ENCODE measurements at places on chromosomes 7 and 10.

- DNase-seq = no peak
Observed at GRCh38 chr10:74839708-74840107, 13.3 kb downstream of the KAT6B start.

GRCh38 chr7:133140994-133141595, 59.2 kb upstream of the CHCHD3 start:
- no peak for DNase-seq

DNA sequence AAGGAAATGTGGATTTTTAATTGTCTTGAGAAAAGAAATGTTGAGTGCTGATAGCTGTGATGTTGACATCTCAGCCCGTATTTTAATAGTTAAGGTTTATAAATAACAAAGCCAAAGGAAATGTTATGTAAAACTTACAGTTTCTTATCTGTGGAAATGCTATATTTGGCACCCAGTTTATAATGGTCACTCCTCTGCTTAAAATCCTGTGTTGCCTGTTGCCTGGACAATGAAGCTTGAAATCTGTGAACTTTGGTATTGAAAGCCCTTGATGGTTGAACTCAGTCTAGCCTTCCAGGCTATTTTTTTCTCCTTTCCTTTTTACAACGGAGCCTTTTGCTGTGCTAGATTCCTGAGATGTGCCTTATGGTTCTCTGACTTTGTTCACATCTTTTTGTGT, 46.5 kb downstream of the MCU start:
- no peak for DNase-seq

- DNase-seq = no peak
Observed at GRCh38 chr10:80472234-80473095, 18.4 kb downstream of the TSPAN14 start.

DNA sequence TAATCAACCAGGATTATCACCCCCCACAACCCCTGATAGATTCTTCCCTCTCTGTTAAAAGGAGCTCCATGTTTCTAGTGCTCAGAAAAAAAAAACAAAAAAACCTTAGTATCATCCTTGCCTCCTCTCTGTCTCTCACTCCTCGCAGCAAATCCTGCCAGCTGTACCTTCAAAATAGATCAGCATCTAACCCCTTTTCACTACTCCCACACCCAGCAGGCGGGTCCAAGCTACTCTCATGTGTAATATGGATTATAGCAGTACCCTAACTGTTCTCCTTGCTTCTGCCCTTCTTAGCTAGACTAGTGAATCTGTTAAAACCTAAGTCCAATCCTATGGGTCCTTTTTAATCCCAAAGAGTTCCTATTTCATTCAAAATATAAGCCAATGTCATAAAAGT, 667.4 kb downstream of the MAGI2 start:
- DNase-seq = no peak

DNA sequence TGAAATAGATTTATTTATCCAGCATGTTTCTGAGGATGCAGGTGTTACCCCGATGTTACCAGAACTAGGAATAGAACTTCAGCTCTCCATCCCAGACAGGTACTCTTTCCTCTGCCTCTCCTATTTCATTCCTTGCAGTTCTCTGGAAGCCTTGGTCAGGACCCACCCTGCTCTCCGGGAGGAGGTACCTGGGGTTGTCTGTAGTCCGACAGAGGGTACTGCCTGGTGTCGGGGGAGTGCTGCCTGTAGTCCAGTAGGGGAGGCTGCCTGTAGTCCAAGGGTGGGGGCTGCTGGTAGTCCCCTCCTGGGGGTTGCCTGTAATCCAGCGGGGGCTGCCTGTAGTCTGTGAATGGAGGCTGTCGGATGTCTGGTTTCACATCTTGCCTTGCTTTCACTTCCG, 328.4 kb downstream of the PHTF2 start:
- DNase-seq = no peak

- DNase-seq = no peak
Observed at GRCh38 chr7:144407266-144407931, 3.9 kb upstream of the NOBOX start.

GRCh38 chr7:80699721-80700256, 61.3 kb downstream of the CD36 start:
- no peak for DNase-seq

GRCh38 chr7:70736715-70737460, 395.1 kb upstream of the GALNT17 start:
- DNase-seq = no peak

DNA sequence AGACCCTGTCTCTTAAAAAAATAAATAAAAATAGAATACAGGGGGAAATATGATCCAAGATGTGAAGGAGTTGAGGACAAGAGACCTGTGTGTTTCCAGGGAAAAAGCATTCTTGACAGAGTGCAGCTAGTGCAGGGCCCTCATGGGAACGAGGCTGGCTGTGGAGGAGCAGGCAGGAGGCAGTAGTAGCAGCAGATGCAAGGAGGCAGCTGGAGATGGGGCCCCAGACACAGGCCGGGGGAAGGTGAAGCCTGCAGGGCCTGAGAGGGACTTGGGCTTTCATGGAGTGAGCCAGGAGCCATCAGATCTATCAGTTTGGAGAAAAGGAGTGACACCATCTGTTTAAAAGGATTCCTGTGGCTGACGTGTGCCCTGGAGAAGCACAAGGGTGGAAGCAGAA, 71.4 kb upstream of the ZNF438 start:
- DNase-seq = no peak

GRCh38 chr7:69871213-69871885, 273.1 kb downstream of the AUTS2 start:
- DNase-seq = no peak

- no peak for DNase-seq
Observed at GRCh38 chr10:75032119-75032518, 79.3 kb upstream of the SAMD8 start.

GRCh38 chr7:135193615-135194081, 17.7 kb downstream of the WDR91 start:
- DNase-seq = no peak

- no peak for DNase-seq
Observed at GRCh38 chr10:30434273-30435072, 489 bp downstream of the MAP3K8 start.

- DNase-seq = no peak
Observed at GRCh38 chr7:115435178-115435577, 513.3 kb downstream of the MDFIC start.

DNA sequence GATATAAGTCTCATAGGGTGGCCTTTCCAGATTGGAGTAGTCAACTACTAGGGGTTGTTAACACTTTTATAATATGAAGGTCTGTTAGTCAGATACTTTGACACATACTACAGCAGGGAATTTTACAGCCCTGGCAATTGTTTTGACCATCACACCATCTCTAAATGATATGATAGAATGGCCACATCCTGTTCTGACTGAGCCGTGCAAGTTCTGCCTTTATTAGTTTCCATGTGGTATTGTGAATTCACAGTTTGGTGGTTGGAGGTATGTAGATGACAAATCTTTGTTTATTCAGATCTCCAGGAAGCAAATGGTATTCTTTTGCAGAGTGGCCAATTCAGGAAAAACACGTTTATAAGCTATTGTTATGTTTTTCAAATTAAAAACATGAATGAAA, 83.0 kb downstream of the NRG3 start:
- no peak for DNase-seq

DNA sequence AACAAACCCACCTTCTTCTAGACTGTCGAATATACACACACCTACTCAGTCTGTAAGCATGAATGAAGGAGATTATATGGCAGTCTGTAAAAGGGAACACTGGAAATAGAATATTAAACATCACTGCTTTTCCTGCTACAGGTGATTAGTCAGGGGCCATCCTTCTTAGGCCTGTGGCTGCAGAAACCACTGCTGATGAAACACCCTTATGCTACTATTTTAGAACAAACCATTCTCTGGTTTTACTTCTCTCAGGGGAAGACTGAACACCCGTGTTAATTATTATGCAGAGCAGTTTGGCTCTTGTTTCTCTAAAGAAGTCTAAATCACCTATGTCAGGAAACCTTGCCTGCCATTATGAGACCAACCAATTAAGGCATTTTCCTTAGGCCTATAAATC, 351.1 kb upstream of the KLF6 start:
- DNase-seq = no peak

DNA sequence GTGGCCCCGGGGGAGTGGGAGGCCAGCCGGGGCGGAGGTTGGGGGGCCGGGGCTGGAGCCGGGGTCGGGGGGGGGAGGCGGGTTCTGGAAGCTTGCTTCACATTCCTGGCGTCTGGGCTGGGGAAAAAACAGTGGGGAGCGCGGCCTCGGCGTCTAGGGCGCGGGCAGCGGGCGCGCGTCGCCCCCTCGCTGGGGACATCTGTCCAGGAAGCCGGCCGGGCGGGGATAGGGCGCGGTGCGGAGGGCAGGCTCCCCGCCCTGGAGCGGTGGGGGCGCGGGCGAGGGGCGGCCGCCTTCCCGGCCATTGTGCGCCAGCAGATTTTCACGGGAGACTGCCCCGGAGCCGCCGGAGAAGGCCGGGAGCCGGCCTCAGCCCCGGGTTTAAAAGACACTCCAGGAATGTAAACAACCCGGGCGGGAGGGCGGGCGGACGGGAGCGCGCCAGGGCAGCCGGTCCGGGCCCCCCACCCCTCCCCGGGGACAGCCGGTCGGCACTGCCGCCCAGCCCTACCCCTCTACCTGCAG, 1.4 kb downstream of the ZMIZ1 start:
- no peak for DNase-seq

- no peak for DNase-seq
Observed at GRCh38 chr7:43876241-43876640, 6.9 kb upstream of the MRPS24 start.

DNA sequence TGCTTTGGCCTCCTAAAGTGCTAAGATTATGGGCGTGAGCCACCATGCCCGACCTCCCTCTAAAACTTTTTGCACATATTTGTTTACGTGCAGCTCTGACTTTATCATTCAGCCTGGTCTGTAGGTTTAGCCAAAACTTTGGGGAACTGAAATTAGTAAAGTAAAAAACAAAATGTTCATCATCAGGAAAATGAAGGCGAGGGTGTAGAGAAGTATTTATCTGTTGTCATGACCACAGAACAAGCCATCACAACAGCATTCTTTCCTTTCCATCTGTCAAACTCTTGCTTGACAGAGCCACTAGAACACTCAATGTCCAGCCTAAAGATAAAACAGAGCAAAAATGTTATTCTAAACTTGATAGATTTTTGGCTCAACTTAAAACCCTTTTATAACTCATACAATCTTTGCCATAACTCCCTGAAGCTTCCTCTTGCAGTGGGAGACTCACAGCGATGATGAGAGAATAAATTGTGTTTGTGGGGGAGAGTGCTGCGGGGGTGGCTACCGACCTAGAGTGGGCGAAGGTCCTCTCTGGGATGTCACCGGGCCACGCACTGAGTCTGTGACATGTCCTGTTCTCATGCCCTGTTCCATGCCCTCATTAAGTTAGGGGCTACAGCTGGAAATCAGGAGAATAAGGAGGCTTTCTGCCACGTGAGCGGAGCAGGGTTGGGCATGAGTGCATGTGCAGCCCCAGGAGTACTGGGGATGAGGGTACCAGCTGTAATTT, 58.6 kb upstream of the MKRN1 start:
- DNase-seq = no peak

DNA sequence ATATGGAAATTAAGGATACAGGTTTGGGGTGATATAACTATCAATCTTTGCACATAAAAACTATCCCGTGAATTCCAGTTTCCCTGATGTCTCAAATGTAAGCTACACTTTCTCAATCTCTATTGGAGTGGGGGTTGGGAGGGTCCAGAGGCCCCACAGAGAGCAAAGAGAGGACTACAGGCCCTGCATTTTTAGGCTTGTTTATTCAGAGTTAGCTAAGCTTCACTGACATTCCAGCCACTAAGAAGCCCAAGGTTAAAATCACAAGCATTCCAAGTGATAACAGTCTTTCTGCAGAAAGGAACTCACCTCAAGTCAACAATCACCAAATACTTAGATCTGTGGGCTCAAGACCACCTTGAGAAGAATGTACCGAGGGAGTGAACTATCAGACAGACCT, 31.6 kb upstream of the LAMB1 start:
- DNase-seq = no peak

GRCh38 chr7:151389768-151390597, 19.9 kb downstream of the WDR86 start:
- DNase-seq = no peak

DNA sequence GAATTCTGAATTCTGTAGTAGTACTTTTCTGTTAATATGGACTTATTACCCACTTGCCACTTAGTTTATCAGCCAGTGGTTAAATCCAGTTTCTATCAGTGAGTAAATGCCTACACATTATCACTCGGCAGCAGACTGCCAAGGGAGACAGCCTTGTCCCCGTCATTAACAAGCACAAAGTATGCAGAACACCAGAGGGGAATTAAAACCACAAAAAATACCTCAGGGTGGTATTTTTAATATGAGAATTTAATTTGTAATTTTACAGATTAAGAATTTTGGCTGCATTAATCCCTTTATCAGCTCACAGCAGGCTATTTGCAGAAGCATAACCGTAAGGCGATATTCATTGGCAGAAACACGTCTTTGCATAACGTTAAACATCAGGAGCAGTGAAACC, 150.0 kb upstream of the FZD1 start:
- no peak for DNase-seq

DNA sequence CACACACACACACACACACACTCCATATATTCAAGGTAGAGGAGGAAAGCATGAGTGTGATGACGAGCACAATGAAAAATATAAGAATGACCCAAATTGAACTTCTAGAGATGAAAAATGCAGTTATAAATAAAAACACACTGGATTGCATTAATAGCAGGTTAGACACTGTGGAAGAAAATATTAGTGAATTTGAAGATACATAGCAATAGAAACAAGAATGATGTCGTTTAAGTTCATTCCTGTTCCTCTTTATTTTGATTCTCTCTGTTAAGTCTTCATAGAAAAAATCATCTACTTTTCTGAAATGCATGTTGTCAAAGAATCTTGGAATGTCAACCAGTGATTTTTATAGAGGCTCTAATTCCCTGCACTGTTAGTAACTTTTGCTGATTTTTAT, 78.4 kb downstream of the BTAF1 start:
- DNase-seq = no peak

DNA sequence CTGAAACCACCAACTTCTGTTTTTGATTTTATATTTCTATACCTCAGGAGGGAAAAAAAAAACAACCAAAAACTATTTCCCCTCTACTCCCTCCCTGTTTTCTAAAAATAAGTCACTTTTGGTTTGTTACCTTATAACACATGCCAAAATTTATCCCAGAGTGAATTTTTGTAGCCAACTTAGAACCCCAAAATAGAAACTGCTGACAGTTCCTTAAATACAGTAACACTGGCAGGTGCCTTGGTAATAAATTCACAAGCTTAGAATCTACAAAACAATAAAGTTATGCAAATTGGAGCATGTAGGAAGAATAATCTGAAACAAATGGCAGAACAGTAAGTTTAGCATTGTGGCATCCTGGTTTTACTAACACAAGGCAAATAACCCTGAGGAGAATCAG, 165.0 kb upstream of the HDAC9 start:
- DNase-seq = no peak

DNA sequence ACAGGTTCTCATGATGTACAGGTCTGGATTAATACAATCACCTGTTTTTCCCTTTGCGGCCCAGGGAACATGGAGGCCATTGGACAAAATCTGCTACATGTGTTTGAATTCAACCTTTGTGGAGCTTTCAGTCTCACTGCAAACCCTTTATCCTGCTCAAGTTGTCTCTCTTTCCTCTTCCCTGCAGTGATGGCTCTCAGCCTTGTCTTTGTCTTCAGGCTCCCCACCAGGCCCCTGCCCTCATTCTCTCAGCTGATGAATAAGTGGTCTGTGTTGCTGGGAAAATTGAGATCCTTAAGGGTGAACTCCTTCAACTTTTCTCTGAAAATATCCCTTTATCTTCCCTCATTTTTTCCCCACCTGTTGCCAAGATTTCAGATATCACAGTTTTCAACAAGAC, 791.2 kb downstream of the GRID1 start:
- DNase-seq = no peak
